Hippocampal formation (tissue), 2 donors: ENCODE measurements at places on chromosomes 7 and 10.

DNA sequence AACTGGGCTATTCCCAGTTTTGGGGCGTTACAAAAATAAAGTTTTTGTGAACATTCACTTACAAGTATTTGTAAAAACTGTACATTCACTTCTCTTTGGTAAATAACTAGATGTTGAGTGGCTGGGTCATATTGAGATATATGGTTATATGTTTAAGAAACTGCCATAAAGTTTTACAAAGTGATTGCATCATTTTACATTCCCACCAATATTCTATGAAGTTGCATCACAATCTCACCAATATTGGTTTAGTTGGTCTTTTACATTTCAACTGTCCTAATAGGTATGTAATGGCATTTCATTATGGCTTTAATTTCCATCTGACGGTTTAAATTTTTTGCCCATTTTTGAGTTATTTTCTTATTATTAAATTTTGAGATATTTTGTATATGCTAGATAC, 251.7 kb upstream of the GNAI1 start:
- DNase-seq = no peak

- no peak for DNase-seq
These were observed 190.5 kb downstream of the DPP6 start for GRCh38 chr7:154242709-154243108.

- no peak for DNase-seq
These were observed 22.3 kb downstream of the ADAMTS14 start for GRCh38 chr10:70694418-70695141.

DNA sequence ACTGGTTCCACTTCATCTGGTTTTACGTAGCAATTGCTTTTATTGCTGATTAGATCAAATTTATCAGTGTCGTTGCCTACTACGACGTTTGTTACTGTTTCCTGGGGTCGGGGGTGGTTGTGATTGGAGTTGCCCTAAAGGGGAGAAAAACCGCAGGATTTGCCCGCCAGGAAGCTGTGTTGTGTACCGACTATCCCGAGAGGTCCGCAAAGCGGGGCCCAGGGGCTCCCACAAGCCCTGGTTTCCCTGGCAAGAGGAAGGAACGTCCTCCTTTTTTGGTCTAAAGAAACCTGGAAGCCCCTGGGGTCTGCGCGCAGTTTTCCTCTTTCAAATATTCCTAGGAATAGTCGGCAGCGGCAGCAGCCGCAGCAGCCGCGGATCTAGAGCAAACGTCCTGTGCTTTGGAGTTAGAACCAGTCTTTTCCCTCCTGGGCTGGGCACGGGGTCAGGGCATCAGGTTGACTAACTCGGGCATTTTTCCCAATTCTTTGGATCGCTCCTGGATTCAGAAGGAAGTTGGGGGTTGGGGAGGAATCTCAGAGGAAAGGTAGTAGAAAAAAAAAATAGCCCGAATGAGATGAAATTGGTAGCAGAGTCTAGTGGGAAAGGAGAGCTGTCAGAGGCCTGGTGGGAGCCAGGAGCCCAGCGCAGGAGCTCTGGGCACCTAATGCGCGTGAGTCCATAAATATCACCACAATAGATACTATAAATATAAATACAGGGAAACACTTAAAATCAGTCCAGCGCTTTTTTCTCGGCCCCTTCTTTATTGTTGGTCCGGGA, 4.6 kb downstream of the VAX1 start:
- no peak for DNase-seq

- DNase-seq = no peak
These were observed 2.7 kb upstream of the LIPF start for GRCh38 chr10:88661577-88661976.

GRCh38 chr7:70856901-70857630, 274.9 kb upstream of the GALNT17 start:
- DNase-seq = peak; percentile 44

DNA sequence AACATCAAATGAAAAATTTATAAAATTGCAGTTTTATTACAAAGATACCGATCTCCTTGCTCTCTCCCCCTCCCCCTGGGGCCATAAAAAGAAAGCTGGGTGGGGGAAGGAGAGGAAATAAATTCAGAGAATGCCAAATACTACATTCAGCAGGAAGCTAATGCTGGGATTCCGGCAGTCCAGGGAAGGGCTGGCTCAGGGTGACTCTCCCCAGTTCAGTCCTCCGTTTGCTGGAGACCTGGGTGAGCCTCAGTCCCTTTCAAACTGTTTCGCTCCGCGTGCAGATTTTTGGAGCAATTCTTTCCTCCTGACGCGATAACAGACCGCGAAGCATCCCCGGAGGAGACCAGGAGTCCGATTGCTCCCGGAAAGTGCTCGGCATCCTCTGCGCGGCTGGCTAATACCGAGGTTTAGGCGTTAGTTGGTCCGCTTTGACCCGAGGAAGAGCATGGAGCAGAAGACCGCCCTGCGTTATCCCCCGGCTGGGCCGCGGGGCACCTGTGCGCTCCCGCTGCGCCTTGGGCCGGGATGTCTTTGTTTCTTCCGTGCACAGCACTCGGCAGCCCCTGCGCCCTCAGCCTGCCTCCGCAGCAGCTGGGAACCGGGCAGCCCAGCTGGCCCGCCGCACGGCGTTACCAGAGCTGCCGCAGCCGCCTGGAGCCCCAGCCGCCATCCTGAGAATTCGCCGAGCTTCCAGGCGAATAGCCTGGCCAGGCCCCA, 3.9 kb upstream of the HOXA2 start:
- DNase-seq = no peak

GRCh38 chr7:108372618-108373017, 83.6 kb downstream of the NRCAM start:
- DNase-seq = no peak

GRCh38 chr7:134420424-134421125, 38.3 kb downstream of the AKR1B1 start:
- DNase-seq = peak; percentile 67

DNA sequence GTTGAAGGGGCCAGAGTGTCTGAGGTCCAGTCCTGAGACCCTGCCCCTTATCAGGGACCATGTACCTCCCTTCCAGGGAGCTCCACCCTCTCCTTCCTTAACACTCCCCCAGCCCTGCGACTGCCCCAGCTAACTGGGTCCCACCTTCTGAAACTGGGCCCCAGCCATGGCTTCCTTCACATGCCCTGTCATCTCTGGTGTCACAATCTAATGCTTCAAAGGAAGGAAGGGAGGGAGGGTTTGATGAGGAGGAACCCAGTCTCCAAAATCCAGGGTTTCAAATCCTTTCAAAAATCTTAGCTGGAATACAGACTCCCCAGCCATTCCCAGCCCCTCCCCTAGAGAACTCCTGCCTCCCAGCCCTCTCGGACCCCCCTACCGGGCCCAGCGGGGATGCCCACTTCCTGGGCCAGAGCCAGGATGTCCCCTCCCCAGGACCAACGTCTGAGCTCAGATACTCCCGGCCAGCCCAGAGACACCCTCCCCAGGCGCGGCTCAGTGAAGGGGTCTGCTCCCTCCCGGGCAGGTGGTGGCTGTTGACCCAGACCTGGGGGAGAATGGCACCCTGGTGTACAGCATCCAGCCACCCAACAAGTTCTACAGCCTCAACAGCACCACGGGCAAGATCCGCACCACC, 18.0 kb downstream of the C10orf105 start:
- no peak for DNase-seq

GRCh38 chr7:121313793-121314676, 14.8 kb upstream of the WNT16 start:
- no peak for DNase-seq

- DNase-seq = no peak
These were observed 28.1 kb downstream of the XPNPEP1 start for GRCh38 chr10:109895095-109895818.

- no peak for DNase-seq
These were observed 900 bp downstream of the MKLN1 start for GRCh38 chr7:131328377-131329175.

DNA sequence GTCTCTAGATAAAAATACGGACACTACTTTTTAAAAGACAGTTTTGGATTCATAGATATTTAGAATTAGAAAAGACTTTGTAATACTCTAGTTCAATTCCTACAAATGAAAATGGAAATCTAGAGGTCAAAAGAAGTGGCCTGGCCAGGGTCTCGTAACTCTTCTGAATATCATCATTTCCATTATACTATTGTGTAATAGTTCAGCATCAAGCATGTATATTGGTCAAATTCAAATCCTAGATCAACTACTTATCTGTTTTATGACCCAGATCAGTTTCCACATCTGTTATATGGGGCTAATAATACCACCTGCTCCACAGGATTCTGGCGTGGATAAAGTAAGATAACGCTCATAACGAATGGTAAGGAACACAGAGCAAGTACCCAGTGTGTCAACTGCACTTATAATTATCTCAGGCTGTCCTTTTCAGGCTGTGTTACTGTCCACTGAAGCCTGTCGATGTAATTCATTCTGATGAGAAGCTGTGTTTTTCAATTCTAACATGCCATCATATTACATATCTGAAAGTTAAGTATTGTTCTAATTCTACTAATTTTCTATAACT, 54.3 kb downstream of the ARHGAP21 start:
- DNase-seq = no peak

DNA sequence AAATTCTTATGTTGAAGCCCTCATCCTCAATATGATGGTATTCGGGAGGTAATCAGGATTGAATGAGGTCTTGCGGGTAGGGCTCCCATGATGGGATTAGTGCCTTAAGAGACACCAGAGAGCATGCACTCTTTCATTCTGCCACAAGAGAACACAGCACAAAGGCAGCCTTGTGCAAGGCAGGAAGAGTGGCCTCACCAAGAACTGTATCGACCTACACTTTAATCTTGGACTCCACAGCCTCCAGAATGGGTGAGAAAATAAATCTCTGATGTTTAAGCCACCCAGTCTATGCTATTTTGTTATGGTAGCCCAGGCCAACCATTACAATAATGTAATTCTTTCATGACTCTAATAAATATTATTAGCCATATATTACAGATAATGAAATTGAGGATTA, 8.4 kb downstream of the SEM1 start:
- DNase-seq = no peak

GRCh38 chr7:841943-842342, 9.7 kb downstream of the SUN1 start:
- no peak for DNase-seq

DNA sequence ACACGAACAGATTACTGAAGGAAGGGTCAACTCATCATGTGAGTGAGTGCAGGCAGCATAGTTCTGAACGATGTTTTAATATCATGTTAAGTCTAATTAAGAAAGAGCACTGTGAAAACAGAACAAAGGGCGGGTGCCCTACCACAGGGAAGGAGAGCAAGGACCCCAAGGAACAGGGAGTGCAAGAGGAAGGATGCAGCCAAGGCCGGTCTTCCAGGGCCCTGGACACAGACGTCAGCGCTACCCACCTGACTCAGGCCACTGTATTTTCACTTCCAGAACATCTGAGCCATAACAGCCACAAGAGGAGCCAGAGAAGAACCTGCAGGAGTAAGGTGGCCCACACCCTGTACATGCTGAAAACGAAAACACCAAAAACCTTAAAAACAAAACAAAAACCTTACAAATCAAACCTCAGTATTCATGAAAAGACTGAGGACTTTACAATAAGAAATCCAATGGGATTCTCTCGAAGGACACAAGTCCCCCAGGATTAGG, 506.1 kb upstream of the AKR1E2 start:
- no peak for DNase-seq

GRCh38 chr10:118107040-118107439, 60.3 kb upstream of the RAB11FIP2 start:
- DNase-seq = no peak

DNA sequence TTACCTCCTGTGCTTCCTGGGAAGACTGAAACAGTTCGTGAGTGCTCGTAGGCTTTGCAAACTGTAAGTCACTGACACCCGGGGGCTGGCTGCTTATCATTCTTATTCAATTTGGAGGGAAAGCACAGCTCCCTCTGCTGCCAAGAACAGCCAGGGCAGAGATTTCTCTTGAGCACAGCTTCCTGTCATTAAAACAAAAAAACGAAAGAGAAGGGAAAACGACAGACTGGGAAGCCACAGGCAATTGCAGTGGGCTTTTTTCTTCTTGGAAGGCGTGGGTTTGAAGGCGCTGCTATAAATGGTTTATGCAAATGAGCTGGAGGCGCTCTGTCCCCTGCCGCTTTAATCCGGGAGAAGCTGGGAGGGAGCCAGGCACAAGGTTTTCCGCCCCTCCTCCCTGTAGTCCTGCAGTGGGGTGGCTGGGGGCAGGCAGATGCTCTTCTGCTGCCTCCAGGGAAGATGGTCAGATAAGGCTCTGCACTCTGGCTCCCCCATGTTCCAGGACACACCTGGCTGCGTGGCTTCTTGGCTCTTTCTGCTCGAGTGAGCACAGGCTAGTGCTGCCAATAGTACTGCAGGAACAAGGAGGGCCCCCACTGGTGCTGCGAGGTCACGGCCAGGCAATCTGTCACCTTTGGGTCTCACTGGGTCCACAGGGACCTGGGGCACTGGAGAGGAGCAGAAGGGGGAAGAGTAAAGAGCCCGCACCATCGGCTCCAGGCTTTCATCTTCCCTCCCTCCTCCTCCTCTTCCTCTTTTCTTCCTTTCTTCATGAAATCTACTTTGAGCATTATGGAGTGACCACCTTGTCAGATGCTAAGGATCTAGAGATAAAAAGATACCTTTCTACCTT, 49.5 kb downstream of the NEURL1 start:
- DNase-seq = no peak

GRCh38 chr10:71832967-71833366, 18.1 kb downstream of the PSAP start:
- DNase-seq = no peak

- no peak for DNase-seq
These were observed 28.6 kb downstream of the AP3M1 start for GRCh38 chr10:74122060-74122459.

DNA sequence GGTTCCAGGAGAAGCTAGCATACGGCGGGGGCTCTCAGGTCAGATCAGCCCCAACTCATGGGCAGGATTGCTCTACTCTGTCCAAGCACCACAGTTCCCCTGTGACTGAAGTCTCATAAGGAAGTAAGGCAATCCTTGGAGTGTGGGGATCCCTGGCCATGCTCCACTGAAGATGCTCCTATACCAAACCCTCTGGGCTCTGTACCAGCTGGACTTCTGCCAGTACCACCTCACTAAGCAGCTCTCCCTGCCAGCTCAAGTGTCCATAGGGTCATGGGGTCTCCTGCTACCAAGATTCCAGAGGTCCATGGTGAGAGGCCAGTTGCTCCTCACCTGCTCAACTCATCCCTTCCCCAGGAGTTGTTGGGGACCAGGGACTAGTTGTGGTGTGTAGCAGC, 355.7 kb upstream of the STEAP1 start:
- DNase-seq = no peak

DNA sequence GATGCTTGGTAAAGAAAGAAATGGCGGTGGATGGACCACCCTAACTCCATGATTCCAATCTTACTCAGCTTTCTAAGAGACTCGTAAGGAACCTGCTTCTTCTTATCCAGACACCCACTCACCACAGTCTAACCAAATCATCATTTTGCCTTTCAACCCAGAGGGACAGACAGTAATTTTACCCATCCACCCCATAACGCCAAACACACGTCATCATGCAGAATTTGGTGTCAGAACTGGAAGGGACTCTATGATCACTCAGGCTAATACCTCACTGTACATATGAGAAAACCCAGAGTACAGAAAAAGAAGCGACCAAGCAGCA, 388 bp downstream of the ECD start:
- DNase-seq = no peak

DNA sequence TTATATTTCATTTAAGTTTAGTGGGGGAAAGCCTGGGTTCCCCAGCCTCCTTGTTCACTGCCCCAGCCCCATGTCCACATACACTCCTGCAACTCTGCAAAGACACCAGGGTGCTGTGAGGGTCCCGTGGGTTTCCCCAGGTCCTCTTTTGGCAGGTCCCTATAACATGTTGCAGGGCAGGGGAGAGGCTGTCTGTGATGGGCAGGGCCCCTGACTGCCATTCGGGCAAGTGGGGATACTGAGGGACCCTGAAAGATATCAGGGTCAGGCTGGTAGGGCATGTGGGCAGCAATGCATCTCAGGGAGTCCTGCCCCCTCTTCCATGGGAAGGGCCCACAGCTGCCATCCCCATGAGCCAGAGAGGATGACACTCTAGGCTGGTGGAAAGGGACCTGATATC, 28.4 kb downstream of the RASGEF1A start:
- no peak for DNase-seq
